ENCODE measurements at places on chromosomes 7 and 10.

DNA sequence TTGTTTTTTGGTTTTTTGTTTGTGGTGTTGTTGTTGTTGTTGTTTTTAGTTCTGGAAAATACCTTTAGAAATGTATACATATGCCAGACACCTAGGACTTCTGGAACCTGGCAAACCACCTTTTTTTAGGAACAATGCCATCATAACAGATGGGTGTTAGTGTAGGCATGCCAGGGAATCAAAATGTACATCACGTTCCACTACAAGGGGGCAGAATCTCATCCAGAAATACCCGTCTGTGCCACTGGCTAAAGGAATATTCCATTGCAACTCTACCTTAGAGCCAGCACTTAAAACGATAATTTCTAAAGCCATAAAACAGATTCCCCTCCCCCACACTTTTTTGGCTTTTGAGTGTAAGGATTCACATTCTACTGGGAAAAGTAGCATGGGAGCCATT, 239.8 kb downstream of the ETV1 start:
- no peak for DNase-seq

DNA sequence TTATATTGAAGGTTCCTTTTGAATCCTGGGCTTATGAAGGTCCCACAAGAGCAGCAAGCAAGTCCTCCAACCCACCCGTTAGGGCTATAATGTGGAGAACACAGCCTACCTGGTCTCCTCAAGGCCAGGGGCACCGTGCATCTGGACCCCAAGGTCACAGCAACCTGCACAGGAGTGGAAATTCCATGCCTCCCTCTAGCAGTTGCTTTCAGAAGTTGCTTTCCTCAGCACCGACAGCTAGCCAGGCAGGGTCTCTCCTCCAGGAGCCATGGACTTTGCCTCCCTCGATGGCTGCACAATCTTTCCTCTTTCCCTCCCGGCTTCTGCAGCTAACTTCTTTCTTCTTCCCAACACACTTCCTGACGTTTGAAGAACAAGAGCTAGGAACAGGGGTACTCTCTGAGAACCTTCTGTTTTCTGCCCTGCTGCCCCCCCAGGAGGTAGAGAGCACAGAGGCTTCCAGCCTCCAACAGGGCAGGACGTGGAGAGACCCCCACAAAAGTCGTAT, 149.8 kb downstream of the PTPN20 start:
- DNase-seq: no peak

- DNase-seq: no peak
Observed at GRCh38 chr7:48083114-48083830, 5.8 kb upstream of the UPP1 start.

DNA sequence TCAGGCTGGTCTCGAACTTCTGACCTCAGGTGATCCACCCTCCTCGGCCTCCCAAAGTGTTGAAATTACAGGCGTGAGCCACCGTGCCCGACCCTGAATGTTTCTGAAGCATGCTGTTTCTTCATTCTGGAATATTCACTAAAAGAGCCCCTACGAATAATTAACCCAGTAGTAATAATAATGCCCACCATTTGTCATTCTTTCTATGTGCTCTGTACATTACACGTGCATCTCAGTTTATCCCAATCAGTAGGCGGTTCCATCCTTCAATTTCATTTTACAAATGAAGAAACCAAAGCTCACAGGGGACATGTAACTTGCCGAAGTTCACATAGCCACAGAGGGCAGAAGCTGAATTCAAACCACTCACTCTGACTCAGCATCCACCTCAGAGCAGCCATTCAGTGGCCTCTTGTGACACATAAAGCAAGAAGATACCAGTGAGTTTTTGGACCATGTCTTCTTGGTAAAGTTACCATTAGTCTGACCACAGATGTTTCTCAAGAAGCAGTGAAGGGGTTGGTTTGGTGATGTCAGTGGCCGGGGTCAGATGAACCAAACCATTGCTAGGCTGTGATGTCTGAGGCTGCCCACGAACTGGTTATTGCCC, 71.9 kb upstream of the DUSP5 start:
- peak; percentile 50 for DNase-seq

DNA sequence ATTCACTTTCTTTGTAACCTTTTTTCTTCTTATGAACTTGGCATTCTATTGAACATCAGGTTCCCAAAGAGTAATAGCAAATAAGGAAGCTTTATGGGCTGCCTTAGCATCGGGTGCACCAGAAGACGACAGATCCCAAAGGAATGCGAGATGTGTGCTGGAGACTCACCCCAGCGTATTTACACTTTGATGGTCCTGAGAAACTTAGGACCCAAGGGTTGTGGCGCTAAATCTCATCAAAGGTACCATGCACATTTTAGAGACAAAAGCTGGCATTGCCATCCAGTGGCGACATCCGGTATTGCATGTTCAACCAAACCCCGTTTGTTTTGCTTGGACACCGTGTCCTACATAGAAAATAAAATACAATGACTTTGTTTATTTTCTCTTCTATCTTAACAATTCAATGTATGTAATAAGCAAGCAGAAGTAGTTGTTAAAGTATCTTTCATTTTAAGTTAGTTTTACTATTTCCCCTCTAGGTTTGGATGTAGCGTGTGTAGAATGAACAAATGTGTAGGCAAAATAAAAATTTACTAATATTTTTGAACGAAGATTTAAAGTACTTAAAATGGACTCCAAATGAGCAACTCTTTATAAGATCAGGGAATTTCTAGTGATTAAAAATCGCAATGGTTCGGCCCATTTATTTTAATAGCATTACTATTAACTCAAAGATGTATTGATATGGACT, 1154.8 kb downstream of the GATA3 start:
- peak; percentile 78 for DNase-seq

DNA sequence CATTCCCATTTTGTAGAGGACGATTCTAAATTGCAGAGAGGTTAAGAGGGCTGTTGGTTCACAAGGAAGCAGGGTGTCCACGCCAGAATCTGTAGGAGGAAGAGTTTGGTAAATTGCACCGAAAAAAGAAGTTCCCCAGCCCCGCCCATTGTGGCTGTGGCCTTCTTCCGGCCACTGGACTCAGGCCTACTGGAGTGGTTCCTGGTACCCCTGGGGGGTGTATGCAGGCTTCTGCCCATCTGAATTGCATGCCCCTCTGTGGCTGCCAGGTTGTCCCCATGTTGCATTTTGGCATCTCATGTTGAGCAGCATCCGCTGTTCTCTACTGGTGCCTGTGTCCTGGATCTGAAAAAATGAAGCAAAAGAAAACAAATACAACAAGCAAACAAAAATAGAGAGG, 234.2 kb downstream of the WDR11 start:
- no peak for DNase-seq

DNA sequence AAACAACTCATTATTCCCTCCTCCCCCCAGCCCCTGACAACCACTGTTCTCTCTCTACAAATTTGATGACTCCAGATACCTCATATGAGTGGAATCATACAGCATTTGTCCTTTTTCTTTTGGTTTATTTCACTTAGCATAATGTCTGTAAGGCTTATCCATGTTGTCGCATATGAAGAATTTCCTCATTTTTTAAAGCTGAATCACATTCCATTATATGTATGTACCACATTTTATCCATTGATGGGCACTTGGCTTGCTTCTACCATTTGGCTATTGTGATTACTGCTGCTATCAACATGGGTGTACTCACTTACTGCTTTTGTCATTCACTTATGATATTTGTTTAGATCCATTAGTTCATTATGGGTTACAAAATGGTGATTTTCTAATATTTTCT, 112.8 kb downstream of the BUB3 start:
- no peak for DNase-seq

DNA sequence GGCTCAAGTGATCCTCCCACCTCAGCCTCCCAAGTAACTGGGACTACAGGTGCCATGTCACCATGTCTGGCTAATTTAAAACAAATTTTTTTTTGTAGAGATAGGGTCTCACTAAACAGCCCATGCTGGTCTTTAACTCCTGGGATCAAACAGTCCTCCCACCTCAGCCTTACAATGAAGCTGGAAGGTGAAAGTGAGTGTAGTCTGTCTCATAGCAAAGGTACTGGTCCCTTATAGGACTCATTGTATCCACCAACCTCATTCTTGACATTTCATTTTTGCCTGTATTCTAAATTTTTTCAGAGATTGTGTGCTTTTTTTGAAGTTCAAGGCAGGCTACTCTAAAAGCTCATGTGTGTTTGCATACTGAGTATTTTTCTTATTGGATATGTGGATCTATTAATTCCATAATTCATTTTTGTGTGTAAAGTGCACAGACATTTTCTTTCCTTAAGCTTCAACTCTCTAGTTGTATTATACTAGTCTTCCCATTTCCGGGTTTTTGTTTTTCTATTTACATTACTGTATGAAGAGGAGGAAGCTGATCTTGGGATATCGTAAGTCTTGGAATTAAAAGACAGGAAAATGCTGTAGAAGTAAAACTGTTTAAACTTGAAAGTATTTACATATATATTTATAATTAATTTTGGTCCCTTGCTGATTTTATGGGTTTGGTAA, 13.3 kb downstream of the KMT2E start:
- DNase-seq: no peak

DNA sequence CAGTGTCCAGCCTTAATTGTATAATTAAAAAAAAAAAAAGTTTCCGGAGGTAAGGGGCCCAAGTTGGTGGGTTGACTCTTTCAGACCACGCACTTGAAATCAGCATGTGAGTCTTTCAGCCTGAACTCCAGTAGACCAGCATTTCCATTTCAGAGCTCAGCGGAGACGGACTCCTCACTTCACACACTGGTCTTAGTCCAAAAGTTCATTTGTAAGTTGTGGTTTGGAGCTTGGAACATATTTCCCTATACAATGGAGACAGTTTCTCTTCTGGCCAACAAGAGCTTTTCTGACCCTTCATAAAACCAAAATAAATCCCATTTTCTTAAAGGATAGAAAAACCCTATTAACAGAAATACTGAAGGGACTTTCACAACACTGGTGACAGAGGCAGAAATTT, 41.0 kb downstream of the ATXN7L1 start:
- no peak for DNase-seq

- DNase-seq: no peak
Observed at GRCh38 chr7:88347090-88347489, 40.4 kb upstream of the STEAP4 start.

GRCh38 chr10:31754803-31755624, 173.6 kb downstream of the ARHGAP12 start:
- DNase-seq: no peak

- no peak for DNase-seq
Observed at GRCh38 chr10:73060738-73061635, 35.7 kb downstream of the P4HA1 start.

DNA sequence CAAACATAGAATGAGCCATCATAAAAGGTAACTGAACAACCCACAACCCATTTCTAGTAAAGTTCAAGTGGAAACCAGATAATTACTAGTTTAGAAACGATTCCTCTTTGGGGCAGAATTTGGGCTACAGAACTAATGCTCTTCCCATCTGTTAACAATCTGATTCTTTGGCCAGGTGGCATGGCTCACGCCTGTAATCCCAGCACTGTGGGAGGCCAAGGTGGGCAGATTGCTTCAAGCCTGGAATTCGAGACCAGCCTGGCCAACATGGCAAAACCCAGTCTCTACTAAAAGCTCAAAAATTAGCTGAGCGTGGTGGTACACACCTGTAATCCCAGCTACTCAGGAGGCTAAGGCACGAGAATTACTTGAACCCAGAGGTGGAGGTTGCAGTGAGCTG, 18.5 kb downstream of the CYP51A1 start:
- no peak for DNase-seq

GRCh38 chr10:10845826-10846503, 171.7 kb upstream of the CELF2 start:
- no peak for DNase-seq

GRCh38 chr10:118840776-118841468, 86.2 kb upstream of the CACUL1 start:
- no peak for DNase-seq

DNA sequence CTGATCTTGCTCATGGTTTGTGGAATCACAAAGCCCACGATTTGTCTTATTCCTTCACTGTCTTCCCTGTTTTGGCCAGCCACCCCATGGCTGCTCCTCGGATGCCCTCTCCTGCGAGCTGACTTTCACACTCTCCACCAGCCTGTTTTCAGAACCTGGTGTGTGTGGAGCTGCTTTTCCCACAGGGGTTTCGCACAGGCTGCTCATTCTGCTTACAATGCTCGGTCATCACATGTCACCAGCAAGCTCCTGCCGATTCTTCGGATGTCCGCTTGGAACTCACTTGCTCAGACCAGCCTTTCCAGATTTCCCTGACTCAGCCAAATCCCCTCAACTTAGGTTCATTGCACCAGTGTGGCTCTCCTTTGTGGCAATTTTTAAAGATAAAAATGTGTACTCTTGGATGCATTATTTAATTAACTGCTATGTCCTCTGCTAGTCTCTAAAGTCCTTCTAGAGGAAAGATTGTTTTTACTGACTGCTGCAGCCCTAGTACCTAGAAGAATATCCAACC, 1018.6 kb upstream of the LRRTM3 start:
- DNase-seq: no peak

- no peak for DNase-seq
Observed at GRCh38 chr7:130146693-130147405, 58.4 kb downstream of the TMEM209 start.

- peak; percentile 69 for DNase-seq
Observed at GRCh38 chr7:50418086-50418515, 32.0 kb downstream of the FIGNL1 start.

DNA sequence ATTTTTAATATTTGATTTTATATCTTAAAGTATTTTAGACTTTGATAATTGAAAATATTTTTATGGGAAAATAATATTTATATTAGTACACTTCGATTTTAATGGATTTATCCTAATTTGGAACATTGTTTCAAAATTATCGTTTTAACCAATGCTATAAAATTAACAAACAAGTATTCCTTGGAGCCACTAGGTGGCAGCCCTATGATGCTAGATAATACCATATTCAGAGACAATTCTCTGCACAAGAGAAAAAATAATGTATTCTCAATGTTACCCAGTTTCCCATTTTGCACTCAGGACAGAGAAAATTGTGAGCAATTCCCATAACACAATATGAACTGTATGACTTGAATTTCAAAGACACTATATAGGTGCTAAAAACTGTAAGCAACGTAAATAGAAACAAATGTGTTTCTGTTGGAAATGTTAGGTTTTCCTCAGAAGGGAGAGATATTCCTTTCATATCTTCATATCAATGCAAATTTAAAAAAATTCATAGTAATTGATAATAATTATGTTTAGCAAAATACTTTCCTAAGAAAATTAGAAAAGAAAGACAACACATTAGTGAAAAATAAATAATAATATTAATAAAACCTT, 237.8 kb downstream of the SEMA3E start:
- DNase-seq: no peak

- DNase-seq: no peak
Observed at GRCh38 chr7:20393616-20394015, 62.9 kb downstream of the ITGB8 start.

DNA sequence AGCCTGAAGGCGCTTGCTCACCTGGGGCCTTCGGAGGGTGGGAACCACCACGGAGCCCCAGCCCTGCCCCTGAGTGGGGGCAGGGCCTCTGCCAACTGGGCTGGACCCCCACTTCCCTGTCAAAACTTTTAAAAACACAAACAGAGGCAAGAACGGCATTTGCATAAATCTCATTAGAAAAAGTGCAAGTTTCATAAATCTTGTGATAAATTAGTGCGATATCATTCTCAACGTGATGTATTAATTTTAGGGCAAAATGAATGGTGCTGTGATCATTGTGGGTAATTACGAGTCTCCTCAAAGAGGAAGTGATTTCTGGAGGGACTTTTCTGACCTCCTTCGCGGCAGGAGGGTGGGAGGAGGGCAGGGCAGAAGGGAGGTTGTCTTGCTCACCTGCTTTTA, 98.3 kb downstream of the CDH23 start:
- no peak for DNase-seq

- no peak for DNase-seq
Observed at GRCh38 chr7:157932498-157933218, 595.9 kb downstream of the DNAJB6 start.
